ENCODE measurements at places on chromosomes 6 and 20. TPM values are rescaled to one million over a fixed set of nuclear protein-coding genes. Genes with fewer than 3 reads are reported as not detected.

- H3K4me3 ChIP-seq = no peak overlapping the region
- no peaks in the 10 kb centered on the region for H3K27me3 ChIP-seq
- peaks cover 13% of the 10 kb centered on the region for H3K36me3 ChIP-seq
- peaks cover 47% of the 10 kb centered on the region for H3K4me1 ChIP-seq
- no peak overlapping the region for H3K27ac ChIP-seq
Measured at GRCh38 chr6:25965058-25965457, 2.5 kb downstream of the TRIM38 start.

- no peaks in the 10 kb centered on the region for H3K4me1 ChIP-seq
- H3K27ac ChIP-seq = no peak overlapping the region
- H3K4me3 ChIP-seq = no peak overlapping the region
- H3K27me3 ChIP-seq = no peaks in the 10 kb centered on the region
Measured at GRCh38 chr20:62288535-62289105, 14.2 kb upstream of the ADRM1 start.

GRCh38 chr6:46325561-46326530 is 155.1 kb upstream of the ENPP5 start:
- H3K4me1 ChIP-seq = peaks cover 47% of the 10 kb centered on the region
- H3K27ac ChIP-seq = no peak overlapping the region
- H3K27me3 ChIP-seq = no peaks in the 10 kb centered on the region
- H3K36me3 ChIP-seq = no peaks in the 10 kb centered on the region

Gene COL11A2
- 0.25 TPM for total RNA-seq

DNA sequence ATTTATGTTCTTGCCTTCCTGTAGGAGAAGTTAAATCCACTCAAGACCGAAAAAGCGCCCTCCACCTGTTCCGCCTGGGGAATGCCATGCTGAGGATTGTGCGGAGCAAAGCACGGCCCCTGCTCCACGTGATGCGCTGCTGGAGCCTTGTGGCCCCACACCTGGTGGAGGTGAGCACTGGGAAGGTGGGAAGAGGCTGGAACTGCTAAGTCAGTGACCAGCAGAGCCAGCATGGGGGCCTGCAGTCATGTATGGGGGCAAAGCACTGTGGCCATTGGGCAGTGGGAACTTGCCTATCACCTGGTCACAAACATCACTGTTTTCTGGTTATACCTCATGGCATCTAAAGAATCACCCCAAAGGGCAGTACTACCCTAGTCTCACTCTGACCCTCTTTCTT is 78.5 kb upstream of the PBOV1 start:
- no peaks in the 10 kb centered on the region for H3K36me3 ChIP-seq
- no peak overlapping the region for H3K4me3 ChIP-seq
- H3K27me3 ChIP-seq = no peaks in the 10 kb centered on the region
- H3K27ac ChIP-seq = no peak overlapping the region

DNA sequence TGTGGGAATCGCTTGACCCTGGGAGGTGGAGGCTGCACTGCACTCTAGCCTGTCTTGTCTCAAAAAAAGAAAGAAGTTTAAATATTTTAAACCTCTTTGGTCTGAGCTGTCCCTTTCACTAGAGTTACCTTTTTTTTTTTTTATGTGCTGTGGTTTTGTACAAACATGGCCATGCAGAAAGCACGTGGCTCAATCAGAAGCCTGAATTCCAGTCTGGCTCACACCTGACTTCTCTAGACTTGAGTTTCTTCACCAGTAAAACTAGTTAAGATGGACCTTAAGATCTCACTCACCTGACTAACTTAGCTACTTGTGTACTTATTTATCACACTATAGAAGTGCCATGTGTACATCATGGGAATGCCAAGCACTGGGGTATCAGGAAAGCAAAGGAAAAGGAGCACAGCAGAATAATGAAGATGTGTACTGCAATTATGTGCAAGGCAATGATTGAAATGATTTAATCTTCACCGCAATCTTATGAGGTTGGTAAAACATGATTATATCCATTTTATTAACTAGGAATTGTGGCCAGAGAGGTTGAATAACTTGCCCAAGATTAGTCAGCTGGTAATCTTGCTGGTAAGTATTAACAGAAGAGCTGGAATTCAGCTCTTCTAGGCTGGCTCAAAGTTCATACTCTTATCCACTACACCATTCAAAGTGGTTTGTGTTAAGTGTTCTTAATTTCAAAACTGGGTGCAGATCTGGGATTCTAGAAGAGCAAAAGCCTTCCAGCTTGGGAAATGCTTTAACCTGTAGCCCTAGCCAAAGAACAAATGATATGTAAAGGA is 10.7 kb downstream of the HMGN3 start:
- no peak for DNase-seq
- H3K27ac ChIP-seq = no peak overlapping the region
- H3K4me3 ChIP-seq = no peak overlapping the region
- H3K36me3 ChIP-seq = no peaks in the 10 kb centered on the region
- H3K27me3 ChIP-seq = no peaks in the 10 kb centered on the region
- H3K4me1 ChIP-seq = no peaks in the 10 kb centered on the region

DNA sequence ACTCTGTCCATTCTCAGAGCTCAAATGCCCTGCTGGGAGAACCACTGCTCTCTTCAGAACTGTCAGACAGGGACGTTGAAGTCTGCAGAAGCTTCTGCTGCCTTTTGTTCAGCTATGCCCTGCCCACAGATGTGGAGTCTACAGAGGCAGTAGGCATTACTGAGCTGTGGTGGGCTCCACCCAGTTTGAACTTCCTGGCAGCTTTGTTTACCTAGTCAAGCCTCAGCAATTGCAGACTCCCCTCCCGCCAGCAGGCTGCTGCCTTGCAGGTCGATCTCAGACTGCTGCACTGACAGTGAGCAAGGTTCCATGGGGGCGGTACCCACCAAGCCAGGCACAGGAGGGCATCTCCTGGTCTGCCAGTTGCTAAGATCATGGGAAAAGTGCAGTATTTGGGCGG is 21.8 kb upstream of the UFL1 start:
- no peak overlapping the region for H3K4me3 ChIP-seq
- no peak overlapping the region for H3K27ac ChIP-seq
- H3K36me3 ChIP-seq = no peaks in the 10 kb centered on the region

DNA sequence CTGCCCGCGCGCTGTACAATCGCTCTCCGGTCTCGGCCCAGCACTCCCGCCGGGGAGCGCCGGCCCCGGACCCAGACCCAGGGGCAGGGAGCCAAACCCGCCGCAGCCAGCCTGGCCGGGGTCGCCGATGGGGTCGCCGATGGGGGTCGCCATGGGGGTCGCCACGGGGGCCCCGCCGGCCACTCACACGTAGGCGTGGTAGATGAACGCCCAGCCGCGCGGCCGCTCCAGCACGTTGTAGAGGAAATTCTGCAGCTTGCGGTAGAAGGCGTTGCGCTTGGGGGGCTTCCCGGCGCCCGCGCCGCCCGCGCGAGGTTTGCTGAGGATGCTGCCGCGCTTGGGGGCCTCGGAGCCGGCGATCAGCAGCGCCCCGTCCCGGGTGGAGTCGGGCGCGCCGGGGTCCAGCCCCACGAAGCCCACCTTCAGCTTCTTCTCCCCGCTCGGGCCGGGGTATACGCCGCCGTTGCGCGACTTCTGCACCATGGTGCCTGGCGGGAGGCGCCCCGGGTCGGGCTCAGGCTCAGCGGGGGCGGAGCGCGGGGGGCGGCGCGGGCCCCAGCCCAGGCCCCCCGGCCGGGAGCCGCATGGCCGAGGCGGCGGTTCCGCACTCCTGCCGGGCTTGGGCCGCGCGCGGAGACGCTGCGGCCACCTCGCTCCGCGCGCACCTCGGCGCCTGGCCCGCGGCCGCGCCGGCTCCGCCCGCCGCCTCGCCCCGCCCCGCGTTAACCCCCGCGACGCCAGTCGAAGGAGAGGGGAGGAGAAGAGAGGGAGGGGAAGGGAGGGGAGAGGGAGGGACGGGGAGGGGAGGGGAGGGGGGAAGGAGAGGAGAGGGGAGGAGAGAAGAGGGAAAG is at the start of gene KCNQ2:
Gene KCNQ2 (minus strand): TSS at position 675 of the 851 bp plus-strand sequence. CDS start 192 bp downstream, at position 483.
- H3K4me1 ChIP-seq = no peaks in the 10 kb centered on the region
- H3K36me3 ChIP-seq = no peaks in the 10 kb centered on the region
- no peak within 1 kb of the TSS for H3K27ac ChIP-seq
- DNase-seq = no peak
- peaks cover 59% of the 10 kb centered on the region for H3K27me3 ChIP-seq

DNA sequence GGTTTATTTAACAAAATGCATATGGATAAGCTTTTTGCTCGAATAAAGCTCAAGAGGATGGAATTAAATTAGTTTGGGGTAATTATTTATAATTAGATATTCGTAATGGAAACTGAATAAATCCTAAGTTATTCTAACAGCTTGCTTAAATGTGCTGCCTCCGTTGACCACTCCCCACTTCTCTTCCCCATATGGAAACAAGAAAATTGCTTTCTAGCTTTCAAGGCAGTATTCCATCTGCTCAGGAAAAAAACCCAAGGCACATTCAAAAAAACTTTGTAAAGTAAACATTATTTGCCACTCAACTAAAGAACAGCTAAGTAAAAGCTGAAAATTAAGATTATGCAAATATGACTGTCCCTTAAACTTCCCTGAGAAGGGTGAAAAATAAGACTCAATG is 369.2 kb downstream of the HAO1 start:
- H3K36me3 ChIP-seq = no peaks in the 10 kb centered on the region
- no peak overlapping the region for H3K27ac ChIP-seq
- no peak overlapping the region for H3K4me3 ChIP-seq

- no peak for DNase-seq
- H3K27me3 ChIP-seq = no peaks in the 10 kb centered on the region
- H3K27ac ChIP-seq = no peak overlapping the region
- H3K36me3 ChIP-seq = no peaks in the 10 kb centered on the region
Measured at GRCh38 chr6:167314180-167314821, 10.6 kb upstream of the TTLL2 start.

All from GM23248 (cell line).